ENCODE measurements at places on chromosomes 16 and 17.

- DNase-seq = no peak
Observed at GRCh38 chr17:3740611-3741073, 16.9 kb downstream of the HASPIN start.

DNA sequence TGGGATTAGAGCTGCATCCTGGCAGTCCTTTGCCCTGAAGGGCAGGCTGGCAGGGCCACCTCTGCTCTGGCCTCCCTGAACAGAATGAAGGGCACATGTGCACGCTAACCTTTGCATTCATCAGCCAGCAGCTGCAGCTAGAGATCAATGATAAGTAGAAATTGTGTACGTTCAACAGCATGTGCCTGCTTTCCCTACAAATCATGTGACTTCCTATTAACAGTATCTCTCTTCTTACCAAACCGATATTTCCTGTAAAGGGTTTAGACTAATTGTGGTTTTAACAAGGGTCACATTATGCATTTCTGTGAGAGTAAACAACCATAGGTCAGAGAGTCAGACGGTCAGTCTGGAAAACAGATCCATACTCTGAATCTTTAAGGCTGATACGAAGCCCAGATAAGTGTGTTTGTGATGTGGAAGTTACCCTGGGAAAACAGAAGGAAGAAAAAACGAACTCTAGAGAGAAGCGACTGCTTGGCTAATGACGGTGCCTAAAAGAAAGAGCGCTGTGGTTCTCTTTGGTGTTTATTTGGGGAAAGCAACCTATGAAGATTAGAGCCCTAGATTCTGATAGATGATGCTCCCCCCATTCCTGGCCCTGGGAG, 219.4 kb downstream of the MAF start:
- no peak for DNase-seq

- no peak for DNase-seq
Observed at GRCh38 chr17:2309338-2310154, 5.8 kb downstream of the SRR start.

GRCh38 chr17:259341-259976, 78.0 kb upstream of the DOC2B start:
- no peak for DNase-seq

DNA sequence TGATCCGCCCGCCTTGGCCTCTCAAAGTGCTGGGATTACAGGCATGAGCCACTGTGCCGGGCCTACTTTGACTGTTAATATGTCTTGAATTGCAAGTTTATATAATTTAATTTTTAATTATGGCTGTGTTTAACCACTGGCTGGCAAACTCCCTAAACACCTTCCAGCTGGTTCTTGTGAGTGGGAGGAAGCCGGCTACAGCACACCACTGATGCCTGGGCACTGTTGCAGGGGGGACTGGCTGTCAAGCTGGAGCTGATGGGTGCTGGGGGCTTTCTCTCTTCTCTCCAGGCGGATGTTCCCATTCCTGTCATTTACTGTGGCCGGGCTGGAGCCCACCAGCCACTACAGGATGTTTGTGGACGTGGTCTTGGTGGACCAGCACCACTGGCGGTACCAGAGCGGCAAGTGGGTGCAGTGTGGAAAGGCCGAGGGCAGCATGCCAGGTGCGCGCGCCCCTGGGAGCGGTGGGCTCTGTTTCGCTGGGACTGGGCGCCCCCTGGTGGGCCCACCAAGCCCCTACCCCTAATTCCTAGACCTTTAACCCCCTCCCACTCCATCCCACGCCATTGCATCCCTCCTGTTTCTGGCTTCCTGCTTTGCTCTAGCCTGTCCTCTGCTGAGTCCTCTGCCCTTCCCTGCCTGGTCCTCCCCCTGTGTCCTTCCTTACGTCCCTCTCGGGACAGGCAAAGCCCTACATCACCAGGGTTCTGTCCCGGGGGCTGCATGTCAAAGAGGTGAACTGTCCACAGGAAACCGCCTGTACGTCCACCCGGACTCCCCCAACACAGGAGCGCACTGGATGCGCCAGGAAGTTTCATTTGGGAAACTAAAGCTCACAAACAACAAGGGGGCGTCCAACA, 9.5 kb downstream of the TBX21 start:
- no peak for DNase-seq

DNA sequence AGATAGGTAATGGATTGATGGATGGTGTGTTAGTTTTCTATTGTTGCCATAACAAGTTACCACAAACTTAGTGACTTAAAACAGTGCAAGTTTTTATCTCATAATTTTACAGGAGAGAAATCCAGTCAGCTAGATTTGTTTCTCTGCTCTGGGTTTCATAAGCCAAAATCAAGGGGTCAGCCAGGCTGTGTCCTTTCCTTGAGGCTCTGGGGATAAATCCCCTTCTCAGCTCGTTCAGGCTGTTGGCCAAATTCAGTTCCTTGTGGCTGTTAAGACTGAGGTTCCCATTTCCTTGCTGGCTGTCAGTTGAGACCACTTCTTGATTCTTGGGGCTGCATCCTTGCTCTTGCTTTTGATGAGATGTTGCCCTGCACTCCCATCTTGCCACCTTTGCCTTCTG, 204.9 kb upstream of the CDH13 start:
- no peak for DNase-seq

DNA sequence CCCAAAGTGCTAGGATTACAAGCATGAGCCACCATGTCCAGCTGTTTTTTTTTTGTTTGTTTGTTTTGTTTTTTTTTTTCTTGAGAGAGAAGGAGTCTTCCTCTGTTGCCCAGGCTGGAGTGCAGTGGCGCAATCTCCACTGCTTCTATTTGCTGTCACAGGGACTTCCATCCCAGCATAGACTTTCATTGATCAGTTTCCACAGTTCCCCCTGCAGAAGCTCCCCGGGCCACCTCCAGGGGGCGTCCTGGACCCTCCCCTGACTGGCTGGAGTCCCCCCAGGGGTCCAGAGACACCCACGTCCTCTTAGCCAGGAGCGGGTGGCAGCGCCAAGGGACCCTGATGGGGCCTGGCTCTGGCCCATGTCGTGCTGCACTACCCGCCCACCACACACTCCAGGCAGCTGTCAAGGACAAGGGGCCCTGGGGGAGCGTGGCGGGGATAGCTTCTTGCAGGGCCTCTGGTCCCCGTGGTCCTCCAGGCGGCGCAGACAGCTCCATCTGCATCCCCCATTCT, 3.1 kb upstream of the NPW start:
- DNase-seq = no peak

- no peak for DNase-seq
Observed at GRCh38 chr17:55785181-55785580, 34.3 kb downstream of the PCTP start.

DNA sequence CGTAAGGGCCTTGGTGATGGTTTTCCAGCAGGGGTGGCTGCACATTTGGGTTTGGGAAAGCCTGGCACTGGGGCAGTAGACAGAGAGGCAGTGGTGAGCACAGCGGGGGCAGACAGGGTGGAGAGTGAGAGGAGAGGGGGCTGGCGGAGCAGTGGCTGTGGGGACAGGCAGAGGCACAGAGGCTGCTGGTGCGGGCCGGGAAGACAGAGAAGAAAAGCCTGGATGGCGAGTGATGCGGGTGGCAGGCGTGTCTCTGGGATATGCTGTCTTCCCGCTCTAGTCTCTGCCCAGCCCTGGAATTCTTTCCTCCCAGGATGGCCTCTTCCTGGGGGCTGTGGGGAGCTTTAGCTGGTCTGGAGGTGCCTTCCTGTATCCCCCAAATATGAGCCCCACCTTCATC, 16.9 kb downstream of the ITGAD start:
- no peak for DNase-seq

GRCh38 chr16:19085679-19086200, 18.3 kb downstream of the COQ7 start:
- DNase-seq = no peak

Measured in SW 1271 (cell line).